GM12891 (cell line): ENCODE measurements at places on chromosomes 16 and 17.

GRCh38 chr17:30476726-30477082, 504 bp upstream of the GOSR1 start:
- DNase-seq: no peak

DNA sequence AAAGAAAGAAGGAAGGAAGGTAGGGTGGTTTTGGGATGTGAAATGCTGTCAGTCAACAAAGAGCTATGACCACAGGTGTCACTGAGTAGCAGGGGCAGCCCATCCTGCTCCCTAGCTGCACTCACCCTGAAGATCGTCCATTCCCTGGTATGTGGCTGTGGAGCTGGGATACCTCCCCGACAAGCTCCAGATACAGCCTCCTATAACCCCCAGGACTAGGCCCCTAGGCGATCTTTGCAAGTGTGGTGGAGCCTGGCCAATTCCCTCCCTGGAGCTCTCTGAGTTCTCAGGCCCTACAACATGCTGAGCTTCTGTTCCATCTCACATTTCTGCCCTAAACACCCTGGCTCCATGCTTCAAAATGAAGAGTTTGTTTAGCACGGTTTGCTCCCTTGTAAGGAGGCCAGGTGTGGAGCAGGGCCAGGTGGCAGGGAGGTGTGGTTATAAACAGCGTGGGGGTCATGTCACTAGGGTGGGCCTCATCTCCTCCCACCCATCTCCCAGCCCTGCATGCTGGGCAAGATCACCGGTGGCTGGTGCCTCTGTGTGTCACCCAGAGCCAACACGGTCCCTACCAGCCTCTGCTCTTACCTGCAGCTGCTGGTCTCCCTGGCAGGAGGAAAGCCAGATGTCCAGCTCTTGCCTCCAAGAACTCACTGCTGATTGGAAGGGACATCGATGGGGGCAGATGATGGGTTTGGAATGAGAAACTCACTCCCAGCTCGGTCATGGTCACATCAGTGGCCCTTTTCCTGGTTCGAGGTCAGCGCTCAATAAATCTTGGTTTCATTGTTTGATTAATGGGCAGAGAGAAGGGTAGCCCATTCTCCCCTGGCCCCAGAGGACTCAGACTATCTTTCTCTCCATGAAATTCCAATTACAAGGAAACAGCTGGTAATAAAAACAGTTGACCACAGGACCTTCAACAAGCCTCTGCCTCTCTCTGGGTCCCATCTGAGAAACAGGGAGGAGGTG, 511.0 kb upstream of the CDH5 start:
- DNase-seq: no peak

GRCh38 chr17:30586818-30587595, 109.8 kb downstream of the GOSR1 start:
- DNase-seq: no peak

- no peak for DNase-seq
Observed at GRCh38 chr16:53805752-53806151, 101.8 kb downstream of the FTO start.

DNA sequence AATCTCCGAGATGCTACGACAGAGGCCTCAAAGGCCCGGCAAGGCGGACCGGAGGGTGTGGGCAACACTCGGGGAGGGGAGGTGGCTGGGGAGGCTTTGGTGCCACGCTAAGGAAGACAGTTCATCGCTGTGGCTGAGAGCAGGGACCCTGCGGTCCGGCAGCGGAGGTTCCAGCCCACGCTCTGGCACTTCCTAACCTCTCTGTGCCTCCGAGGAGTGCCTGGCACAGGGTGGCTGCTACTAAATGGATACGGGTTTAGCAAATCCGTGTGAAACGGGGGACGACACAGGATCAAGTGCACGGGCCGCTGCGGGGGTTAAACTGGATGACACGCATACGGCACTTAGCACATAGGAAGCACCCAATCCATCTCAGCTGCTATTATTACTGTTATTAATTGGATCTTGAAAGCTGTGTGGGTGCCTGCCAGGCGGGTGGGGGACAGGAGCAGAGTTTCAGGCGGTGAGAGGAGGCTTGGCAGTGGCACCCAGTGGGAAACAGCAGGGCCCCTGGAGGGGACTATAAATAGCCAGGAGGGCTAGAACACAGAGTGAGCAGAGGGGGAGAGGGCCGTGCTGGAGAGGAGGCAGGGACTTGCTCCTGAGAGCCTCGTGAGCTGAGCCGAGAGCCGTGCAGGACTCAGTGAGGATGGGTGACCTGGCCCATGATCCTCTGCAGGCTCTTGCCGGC, 45.0 kb downstream of the ABR start:
- no peak for DNase-seq

DNA sequence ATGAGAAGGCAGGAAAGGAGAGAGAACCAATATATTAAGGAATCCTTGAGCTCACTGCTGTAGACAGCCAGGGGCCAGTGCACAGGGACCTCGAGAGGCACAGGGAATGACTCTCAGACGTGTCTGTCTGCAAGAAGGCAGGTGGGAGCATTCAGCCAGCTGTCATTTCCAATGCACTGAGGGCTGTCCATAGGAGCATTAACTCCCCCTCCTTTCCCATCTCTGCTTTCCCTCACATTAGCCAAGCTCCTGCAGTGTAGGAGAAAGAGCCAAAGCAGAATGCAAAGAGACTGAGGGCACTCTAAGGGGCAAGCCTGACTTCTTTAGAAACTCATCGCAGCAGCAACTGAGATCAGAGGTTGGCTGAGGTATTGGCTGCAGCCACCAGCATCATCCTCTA, 218.3 kb downstream of the CDH13 start:
- no peak for DNase-seq

GRCh38 chr17:66272811-66273585, 29.4 kb upstream of the PRKCA start:
- no peak for DNase-seq

DNA sequence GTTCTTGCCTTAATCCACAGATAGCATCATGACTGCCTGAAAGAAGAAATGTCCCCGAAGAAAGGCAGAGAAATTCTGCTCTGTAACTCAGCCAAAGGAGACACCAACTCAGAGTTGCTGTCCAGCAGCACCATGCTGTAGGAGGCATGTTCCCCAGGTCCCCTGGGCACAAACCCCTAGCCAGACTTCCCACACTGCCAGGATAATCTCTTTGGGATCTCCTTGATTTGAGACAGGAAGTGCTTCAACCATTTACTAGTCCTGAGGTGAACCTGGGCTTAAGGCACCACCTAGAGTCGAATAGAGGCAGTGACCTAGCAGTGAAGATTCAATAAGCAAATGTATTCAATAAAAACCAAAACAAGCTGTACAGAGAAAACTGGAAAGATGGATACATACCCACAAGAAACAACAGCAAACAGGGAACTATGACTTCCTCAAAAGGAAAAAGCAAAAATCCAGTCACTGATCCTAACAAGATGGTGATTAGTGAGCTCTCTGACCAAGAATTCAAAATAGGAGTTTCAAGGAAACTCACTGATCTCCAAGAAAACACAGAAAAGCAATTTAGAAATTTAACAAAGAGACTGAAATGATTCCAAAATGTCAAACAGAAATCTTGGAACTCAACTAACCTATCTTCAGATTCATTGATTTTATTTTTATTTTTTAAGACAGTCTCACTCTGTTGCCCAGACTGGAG, 5.7 kb downstream of the OR4D2 start:
- DNase-seq: no peak

GRCh38 chr16:19680881-19681340, 37.1 kb downstream of the KNOP1 start:
- DNase-seq: no peak
